ENCODE measurements at places on chromosomes 6 and 20.

- peak; percentile 64 for DNase-seq
Measured at GRCh38 chr6:53067849-53068361, 2.7 kb downstream of the FBXO9 start.

DNA sequence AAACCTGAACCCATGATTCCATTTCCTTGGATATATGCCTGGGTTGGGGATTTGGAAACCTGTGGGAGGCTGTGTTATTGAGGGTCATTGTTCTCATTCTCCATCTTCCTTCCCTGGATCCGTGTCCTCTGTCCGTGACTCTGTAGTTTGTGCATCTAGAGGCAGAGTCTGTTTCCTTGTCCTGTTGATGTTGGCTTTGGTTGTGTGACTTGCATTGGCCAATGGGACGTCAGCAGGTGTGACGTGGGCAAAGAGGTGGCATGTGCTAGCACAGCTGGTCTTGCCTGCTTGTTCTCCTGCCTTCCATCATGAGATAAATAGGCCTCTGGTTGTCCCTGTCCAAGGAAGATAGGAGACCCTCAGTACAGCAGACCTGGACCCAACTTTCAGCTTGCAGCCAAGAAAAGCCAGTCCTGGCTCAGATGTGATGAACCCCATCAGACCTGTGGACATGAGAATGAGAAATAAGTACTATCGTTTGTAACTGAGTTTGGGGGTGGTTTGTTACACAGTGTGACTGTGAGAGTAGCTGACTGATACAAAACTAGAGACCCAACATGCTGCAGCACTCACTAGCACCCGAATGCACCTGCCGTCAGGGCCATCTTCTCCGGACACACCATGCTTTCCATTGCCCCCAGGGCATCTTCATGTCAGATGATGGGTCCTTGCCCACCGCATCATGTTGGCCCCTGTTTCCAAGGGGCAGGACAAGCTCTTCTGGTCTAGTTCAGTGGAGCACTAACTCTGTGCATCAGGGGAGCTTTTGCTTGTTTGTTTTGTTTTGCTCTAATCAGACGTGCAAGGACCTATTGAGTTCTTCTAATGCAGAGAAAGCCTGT is 195.3 kb upstream of the SULF2 start:
- DNase-seq, result no peak

DNA sequence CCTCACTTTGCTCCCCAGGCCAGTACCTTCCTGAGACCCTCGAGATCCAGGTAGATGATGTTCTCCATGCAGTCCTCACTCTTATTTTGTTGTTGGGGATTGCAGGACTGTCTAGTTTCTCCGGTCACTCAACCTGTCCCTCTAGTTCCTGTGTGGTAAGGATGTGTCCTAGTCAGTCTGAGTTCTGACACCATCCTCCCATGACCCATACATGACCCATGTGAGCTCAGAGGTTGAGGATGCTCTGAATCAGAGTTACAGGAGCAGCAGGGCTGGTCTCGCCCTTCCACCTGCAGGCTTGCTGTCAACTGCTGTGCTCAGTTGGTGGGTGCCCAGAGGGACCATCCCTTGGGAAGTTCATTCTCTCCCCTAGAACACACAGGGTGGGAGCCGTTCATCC is 11.9 kb upstream of the CST8 start:
- DNase-seq, result no peak

- DNase-seq, result no peak
Measured at GRCh38 chr6:112214739-112215269, 39.6 kb downstream of the LAMA4 start.

GRCh38 chr20:63432577-63433325 is 39.7 kb downstream of the KCNQ2 start:
- DNase-seq, result no peak

Measured in amniotic epithelial cell (primary cell).